MG63 (cell line): ENCODE measurements at places on chromosomes 5 and 9. TPM values are rescaled to one million over a fixed set of nuclear protein-coding genes. Genes with fewer than 3 reads are reported as not detected.

The ZNF454 gene
- not detected in 2 replicates for total RNA-seq

The ASTN2 gene
- total RNA-seq: 1.1 and 8.0 TPM in 2 replicates

The BTNL3 gene
- not detected in 2 replicates for total RNA-seq

The NIM1K gene
- not detected in 2 replicates for total RNA-seq

The UBAC1 gene
- total RNA-seq: 49.9 and 81.3 TPM in 2 replicates

The PCDHGA9 gene
- not detected in 2 replicates for total RNA-seq
